ENCODE measurements at places on chromosomes 4 and X.

GRCh38 chr4:12987284-12987683 is 496.9 kb downstream of the RAB28 start:
- no peak for DNase-seq

GRCh38 chr4:147707892-147708672 is 23.8 kb upstream of the ARHGAP10 start:
- DNase-seq: peak; percentile 46

GRCh38 chrX:132088864-132089263 is 39.0 kb downstream of the FRMD7 start:
- no peak for DNase-seq

DNA sequence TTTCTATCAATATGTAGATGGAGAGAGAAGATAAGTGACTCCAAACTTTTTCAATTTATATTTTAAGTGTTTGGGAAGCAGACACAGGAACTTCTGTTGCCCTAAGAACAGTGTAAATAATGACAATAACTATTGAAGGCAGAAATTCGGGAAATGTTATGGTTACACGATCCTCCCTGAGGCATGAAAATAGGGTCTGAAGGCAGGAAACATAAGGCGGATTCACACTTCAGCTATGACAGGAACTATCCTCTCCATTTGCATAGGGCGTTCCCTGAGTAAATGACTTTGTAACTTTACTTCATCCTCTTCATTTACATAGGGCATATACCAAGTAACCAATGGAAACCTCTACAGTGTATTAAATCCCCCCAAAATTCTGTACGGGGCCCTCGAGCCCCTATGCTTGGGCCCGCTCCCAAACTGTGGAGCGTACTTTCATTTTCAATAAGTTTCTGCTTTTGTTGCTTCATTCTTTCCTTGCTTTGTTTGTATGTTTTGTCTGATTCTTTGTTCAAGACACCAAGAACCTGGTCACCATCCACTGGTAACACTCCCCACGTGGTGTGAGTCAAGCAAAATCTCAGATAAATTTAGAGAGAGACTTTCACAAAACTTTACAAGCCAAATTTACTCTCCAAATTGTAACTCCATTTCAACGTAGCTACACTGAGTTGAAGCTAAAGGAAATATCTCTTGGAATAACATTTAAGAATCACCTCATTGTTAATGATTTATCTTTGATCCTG is 2504.3 kb downstream of the ARAP2 start:
- DNase-seq: no peak

DNA sequence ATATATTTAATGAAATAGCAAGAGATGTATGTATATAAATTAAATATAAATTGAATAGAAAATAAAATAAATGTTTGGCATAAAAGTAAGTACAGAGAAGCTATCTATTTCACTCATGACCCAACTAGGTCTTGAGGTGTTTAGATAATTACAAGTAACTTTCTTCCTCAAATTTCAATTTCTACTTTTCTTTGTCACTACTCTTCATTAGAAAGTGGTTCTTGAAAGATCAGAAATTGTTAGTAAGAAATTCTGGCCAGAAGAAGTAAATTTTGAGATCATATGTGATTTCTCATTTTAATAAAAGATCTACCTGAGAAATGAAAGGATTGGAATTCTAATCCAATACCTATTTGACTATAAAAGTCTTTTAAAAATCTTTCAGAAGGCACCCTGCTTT is 126.9 kb downstream of the BTC start:
- no peak for DNase-seq

Measured in CD4-positive, alpha-beta T cell treated with Interferon alpha-2 for 1 hour (primary cell).